Spinal cord (tissue), 10 donors: ENCODE measurements at places on chromosomes 7 and 10.
A peak's percentile ranks its signal among the peaks of the same experiment; 100 is the strongest.

GRCh38 chr7:55928006-55928767, 23.5 kb upstream of the MRPS17 start:
- DNase-seq: no peak

- no peak for DNase-seq
Measured at GRCh38 chr10:78568620-78569019, 500.1 kb upstream of the ZMIZ1 start.

- DNase-seq: no peak
Measured at GRCh38 chr10:13555884-13556510, 27.2 kb upstream of the BEND7 start.

- DNase-seq: no peak
Measured at GRCh38 chr10:61837755-61838171, 63.7 kb upstream of the ARID5B start.

DNA sequence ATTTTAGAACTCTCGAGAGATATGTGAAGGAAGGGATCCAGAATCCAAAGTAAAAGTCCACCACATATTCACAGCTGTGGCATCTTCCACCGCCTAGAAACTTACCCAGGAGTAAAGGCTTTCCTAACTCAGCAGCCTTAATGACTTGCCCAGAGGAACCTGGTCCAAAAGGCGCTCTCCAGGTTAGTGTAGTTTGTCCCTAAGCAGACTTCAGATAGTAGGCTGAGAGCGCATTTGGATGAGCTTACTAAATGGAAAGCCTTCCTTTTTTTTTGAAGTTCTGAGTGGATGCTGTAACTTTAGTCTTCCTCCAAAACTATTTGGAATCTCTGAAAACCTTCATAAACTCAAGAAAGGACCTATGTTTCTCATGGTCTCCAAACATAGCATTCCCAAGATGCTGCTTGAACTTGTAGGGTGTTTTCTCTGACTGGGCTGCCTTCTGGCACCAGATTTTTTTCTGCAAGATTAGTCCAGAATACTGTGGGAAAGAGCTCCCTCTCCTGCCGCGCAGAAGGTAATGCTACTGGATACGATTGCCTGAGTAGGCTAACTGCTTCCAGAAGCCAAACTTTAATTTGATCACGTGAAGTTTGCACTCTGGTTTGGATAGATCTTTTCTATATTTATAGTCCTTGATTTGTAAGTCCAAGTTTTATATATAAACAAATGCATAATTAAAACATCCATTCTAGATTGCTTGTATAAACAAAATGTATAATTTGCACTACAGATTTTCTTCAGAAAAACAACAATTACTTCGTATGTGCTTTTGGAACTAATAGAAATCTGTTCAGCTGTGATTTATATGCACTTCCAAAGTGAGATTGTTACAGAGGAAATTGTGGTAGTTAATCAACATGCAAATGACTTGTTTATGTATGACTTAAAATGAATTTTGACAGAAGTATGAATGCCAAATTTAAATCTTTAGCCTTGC, 19.6 kb upstream of the GPR37 start:
- DNase-seq: peak; percentile 90

DNA sequence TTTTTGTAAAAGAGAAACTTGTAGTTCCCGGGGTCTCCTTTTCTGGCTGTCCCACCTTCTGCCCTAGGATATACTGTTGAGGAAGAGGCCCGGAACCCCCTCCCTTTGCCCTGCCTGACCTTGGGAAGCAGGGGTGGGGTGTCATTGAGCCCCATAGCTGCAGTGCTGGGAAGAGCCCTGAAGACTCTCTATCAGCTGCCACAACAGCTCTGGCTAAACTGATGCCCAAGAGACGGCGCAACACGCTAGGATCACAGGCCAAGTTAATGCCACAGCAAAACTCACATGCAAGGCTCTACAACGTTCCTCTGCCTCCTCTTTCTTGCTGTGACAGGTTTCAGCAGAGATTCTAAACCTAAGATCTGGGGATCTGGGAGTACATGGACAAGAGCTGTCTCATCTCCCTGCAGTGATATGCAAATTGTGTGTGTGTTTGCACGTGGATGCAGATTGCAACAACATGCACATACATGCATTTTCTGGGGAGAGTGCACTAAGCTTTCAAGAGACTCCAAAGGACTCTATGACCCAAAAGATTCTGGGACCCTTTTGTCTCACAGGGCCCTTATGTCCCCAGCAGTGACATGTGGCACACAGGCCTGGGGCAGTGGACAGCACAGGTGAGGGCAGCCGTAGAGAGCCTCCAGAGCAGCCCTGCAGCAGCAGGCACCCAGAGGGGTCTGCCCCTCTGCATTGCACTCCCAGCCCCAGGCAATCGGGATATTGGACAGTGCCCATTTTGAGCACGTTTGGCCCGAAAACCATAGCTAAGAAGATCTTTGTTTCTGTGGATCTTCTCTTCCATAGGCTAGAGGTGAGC, 2.5 kb downstream of the RASSF4 start:
- no peak for DNase-seq

GRCh38 chr7:104241538-104242209, 33.9 kb upstream of the ORC5 start:
- DNase-seq: peak; percentile 28

- DNase-seq: no peak
Measured at GRCh38 chr7:26429168-26429567, 137.5 kb downstream of the SNX10 start.

- DNase-seq: no peak
Measured at GRCh38 chr7:100088095-100088620, 611 bp upstream of the COPS6 start.

DNA sequence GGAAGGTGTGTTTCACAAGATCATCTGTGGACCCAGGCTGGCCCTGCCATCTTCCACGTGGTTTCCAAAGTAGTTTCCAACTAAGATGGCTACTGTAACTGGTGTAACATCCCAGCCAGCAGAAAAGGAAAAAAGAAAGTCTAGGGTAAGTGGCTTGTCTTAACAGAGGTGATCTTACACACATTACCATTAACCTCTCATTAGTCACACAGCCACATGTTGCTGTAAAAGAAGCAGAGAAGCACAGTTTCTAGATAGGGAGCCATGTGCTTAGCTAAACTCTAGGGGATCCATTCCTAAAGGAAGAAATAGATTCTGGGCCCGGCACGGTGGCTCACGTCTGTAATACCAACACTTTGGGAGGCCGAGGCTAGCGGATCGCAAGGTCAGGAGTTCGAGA, 54.3 kb downstream of the ZNF438 start:
- DNase-seq: no peak

- DNase-seq: no peak
Measured at GRCh38 chr7:151245360-151246101, 3.0 kb downstream of the SMARCD3 start.

DNA sequence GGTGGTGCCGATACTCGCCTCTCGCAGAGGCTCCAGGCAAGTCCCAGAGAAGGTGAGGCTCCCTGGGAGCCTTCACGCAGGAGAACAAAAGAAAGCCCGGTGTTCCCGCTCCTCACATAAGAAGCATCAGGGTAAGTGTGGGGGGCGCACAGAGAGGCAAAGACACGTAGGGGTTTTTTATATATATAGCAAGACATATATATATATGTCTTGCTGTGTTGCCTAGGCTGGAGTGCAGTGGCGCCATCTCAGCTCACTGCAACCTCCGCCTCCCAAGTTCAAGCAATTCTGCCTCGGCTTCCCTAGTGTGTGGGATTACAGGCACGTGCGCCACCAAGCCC, 61.3 kb downstream of the PDIA4 start:
- no peak for DNase-seq

DNA sequence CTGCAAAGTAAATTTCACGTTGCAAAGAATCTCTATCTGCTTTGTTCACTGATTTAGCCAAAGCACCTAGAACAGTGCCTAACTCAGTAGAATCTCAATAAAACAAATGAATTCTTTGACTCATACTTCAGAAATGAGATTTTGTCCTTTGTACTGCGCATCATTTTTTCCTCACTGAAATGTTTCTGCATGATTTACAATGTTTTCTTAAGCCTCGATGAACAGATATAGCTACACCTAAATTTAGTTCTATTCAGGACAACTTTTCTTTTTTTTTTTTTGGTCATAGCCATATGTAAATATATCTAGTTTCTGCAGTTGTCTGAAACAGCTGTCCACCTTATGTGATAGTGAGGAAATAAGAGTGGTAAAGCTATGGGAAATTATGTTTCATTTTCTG, 15.3 kb downstream of the GNAT3 start:
- DNase-seq: no peak

DNA sequence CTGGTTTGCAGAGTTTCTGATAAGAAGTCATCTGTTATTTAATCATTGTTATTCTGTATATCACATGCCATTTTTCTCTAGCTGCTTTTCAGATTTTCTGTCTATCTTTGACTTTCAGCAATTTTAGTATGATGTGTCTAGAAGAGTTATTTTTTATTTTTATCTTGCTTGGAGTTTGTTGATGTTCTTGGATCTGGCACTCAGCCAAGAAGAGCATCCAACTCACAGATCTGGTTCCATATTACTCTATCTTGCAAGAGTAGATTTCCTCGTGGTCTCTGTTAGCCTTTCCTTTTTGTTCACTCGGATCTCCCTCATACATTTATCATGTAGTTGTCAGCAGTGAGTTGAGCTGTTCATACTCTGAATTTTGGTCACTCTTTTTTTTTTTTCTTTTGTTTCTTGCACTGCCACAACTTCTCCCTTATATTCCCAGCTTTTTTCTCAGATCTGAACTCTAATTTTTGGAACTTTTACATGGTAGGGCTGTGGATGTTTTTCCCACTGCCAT, 54.8 kb upstream of the CALCR start:
- DNase-seq: no peak

- DNase-seq: peak; percentile 91
Measured at GRCh38 chr10:63206997-63207811, 74.1 kb downstream of the NRBF2 start.

DNA sequence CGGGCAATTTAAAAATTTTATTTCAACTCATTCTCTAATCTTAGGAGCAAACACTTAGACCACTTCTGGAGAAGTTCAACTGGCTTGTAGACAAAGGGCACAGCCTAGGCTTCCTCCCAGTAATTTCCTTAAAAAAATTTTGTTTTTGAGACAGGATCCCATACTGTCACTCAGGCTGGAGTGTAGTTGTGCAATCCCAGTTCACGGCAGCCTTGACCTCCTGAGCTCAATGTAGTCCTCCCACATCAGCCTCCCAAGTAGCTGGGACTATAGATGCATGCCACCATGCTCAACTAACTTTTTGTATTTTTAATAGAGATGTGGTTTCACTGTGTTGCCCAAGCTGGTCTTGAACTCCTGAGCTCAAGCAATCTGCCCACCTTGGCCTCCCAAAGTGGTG, 38.4 kb downstream of the BAMBI start:
- no peak for DNase-seq

- no peak for DNase-seq
Measured at GRCh38 chr7:126608339-126608776, 644.4 kb downstream of the GRM8 start.

DNA sequence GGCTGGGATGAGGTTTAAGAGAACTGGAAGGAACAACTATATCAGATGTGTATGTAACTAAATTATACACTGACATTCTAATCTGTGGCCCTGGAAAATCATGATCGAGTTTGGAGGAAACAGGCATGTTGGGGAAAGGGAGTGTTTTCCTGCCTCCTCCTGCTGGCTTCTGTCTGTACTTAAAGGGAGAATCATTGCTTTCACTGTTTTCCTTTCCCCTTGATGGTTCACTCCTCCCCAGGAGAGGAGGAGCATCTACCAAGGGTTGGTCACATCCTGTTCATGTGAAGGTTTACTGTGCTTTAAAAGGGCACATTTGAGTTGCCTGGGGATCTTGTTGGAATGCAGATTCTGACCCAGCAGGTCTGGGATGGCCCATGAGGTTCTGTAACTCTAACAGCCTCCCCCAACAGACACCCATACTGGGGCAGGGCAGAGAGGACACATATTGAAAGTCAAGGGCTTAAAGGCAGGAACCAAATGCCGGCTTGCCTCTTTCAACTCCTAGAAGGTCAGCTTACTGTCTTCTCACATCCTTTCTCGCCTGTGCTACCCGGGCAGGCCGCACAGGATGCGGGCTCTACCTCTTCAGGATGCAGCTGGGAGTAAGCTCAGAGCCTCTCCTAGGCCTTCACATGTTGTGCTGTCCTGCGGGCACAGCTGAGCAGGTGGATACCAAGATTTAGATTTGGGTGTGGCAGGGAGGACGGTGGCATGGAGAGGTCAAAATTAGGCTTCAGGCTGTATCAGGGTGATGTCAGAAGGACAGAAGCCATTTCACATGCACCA, 694.8 kb downstream of the KCNMA1 start:
- no peak for DNase-seq

GRCh38 chr7:99379043-99379577, 4.6 kb downstream of the ARPC1B start:
- DNase-seq: no peak

DNA sequence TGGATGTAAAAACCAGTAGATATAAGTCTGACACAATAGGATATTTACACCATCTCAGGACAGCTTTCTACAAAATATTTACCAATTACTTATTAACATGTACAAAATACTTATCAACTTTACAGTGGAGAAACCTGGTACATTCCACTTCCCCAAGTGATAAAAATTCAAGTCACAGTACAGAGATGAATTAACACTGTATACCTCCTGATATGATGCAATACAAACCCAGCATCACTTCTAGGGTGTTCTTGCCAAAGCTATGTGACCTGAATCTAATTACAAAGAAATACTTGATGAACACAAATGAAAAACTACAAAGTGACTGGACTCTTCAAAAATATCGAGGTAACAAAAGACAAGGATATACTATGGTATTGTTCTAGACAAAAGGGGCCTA, 156.4 kb upstream of the FGFR2 start:
- DNase-seq: no peak

DNA sequence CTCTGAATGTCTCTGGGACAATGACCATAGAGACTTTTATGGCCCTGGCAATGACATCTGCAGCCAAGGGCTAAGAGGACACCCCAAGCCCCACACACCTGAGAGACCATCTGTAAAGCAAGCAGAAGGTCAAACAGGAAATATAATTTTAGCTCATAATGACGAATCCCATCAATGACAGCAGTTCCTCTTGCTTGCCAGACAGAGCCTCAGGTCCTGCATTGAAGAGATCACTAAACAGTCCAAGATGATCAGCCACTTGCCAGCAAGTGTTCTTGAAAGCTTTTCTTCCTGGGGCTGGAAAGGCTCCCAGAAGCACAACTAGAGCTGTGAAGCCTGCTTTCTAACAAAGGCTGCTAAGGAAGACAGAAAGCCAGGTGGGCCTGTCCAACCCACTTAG, 993.7 kb upstream of the AUTS2 start:
- no peak for DNase-seq

GRCh38 chr7:18607025-18607424, 111.5 kb downstream of the HDAC9 start:
- DNase-seq: no peak
